Thyroid gland (tissue), 4 donors: ENCODE measurements at places on chromosomes 7 and 10. TPM values are rescaled to one million over a fixed set of nuclear protein-coding genes. Genes with fewer than 3 reads are reported as not detected.

DNA sequence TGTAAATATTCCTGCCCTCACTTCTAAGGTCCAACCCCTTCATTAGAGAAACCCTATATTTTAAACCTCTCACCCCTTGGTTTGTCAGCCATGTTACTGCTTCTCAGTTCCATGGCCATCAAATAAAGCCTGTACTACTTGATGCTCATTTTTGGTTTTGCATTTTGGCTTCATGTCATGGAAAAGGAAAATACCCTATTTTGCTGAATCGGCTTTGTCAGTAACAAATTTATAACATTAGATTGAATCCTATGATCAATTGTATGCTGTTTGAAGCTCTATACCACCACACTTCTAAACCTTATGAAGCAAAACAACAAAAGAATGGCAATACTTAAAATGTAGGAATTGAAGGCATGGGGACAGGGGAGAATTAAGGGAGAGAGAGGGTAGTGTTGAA lies 333.1 kb downstream of the ETV1 start:
- no peak for DNase-seq

The OR9A4 gene
- total RNA-seq = not detected

GRCh38 chr10:63374991-63375390 lies 90.8 kb downstream of the JMJD1C start:
- no peak for DNase-seq

The CPA5 gene
- total RNA-seq = not detected

DNA sequence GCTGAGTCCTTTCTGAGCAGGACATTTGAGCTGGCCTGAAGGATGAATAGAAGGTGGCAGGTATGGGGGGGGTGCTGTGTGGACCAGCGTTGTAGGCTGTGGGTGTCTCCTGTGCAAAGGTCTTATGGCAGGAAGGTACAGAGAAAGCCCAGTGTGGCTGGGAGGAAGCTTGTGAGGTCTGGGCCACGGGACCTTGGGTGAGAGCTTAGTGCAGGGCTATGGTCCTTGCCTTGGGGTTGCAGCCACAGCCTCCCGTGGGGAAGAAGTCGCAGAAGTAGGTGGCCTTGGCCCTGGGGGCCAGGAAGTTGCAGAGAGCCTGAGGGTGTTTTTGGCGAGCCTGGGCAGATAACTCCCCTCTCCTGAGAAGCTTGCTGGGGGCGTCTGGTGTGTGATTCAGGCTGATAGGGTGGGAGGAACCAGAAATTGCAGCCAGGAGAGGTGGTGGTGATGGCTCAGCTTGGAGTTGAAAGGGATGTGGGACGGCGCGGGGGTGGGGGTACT lies 172.0 kb upstream of the TNRC18 start:
- DNase-seq = no peak

The HOXA11 gene
- not detected for total RNA-seq

The GLUD1 gene
- 158 TPM for total RNA-seq

DNA sequence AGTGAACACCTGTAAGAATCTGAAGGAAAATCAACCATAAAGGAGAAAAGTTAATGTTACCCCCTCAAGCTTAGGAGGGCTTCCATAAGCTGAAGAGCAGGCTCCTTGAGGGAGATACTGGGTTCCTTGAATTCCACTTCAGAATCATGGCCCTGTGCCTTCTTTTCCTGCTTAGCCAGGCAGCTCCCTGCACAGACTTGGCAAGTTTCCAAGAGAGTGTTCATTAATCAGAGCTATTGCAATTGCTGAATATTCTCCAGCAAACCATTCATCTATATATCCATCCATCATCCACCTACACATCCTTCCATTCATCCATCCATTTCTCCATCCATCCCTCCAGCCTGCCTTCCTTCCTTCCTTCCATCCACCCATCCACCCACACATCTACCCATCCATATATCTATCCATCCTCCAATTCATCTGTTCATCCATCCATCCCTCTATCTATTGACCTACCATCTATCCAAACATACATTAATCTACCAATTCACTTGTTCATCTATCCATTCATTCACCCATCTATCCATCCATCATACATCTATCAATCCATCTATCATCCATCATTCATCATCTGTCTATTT lies 574.4 kb downstream of the PTPRN2 start:
- DNase-seq = no peak

- DNase-seq = no peak
Observed at GRCh38 chr7:90824386-90825307, 228.5 kb downstream of the CDK14 start.

The LCOR gene
- total RNA-seq = 60.9 TPM

The PRKG1 gene
- 46.8 TPM for total RNA-seq

The CNPY1 gene
- total RNA-seq = not detected

- DNase-seq = peak; percentile 92
Observed at GRCh38 chr7:22726907-22727713, at the start of gene IL6. TSS of gene IL6 (plus strand) at chr7:22727200. CDS start at chr7:22727263, 63 bp downstream.

- no peak for DNase-seq
Observed at GRCh38 chr10:3484306-3485056, 300.5 kb downstream of the KLF6 start.
